Ovary (tissue), 10 donors: ENCODE measurements at places on chromosomes 11 and 22.

DNA sequence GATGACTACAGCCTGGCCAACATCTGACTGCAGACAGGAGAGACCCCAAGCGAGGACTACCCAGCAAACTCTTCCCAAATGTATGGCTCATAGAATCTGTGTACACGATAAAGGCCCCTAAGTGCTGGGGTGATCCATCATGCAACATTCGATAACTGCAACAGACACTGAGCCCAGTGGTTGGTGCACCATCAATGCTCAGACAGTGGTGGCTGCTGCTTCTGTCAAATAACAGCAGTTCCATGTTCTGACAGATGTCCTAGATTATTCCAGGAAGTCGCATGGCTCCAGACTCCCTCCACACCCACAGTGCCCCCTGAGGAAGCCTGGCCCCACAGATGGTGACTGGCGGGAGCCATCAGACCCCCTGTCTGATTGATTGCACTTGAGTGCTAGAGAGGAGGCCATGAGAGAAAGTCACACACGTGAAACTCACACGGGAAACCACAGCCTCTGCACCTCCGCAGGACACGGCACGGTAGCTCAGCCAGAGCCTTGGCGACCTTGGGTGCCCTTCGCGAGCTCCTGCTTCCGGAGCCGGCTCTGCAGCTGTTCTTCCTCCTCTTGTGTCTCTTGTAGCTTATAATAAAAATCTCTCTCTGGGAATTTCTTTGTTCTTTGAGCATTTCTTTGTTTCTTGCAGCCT lies 1155.9 kb downstream of the TBC1D22A start:
- no peak for DNase-seq

GRCh38 chr11:5420993-5421392 lies 918 bp upstream of the OR51Q1 start:
- DNase-seq: no peak

DNA sequence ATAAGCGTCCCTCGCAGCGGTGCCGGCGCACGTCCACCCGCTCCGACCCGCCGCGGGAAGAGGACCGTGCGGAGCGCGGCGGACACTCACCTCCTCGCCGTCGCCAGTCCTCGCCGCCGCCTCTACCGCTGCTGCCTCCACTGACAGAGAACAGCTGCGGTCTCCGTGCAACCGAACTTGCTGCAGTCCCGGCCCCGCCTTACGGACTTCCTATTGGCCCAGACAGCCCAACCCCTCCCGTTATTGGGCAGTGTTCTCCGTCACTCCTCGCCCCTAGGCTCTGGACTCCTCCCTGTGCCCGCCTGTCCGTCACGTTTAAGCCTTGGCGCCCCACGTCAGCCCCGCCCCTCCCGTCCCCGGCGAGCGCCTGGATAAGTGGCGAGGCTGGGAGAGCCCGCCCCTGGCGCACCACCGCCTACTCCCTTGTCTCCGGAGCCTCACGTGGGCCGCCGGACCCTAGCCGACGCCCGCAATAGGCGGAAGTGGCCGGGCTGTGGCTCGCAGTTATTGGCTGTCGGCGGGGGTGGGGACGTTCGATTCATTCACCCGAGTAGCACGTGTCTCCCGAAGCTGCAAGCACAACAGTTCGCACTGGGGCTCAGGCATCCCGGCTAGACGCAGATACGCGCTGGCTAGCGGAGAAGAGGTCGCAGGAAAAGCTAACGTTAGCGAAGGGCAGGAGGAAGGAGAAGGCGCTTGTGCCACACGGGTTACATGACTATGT lies at the start of gene PC:
PC (minus strand) TSS at position 152 of the 724 bp plus-strand sequence. CDS start 86,224 bp downstream, outside the sequence.
- peak; percentile 100 for DNase-seq

DNA sequence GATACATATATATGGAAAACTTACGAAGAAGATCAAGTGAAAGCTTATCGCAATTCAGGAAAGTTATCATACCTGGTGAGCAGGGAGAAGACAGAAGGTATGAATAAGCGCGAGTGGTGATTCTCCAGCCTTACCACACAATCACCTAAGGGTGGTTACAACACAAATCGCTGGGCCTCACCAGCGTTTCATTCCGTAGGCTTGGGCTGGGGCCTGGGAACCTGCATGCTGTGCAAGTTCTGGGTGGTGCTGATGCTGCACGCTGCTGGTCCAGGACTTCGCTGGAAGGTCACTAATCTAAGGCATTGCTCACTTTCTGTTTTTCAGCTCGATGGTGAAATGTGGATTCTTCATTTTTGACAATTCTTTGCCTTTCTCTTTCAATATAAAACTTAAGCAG lies 76.6 kb upstream of the SLC25A18 start:
- DNase-seq: no peak

GRCh38 chr22:48579928-48580309 lies 1247.8 kb downstream of the BRD1 start:
- no peak for DNase-seq

DNA sequence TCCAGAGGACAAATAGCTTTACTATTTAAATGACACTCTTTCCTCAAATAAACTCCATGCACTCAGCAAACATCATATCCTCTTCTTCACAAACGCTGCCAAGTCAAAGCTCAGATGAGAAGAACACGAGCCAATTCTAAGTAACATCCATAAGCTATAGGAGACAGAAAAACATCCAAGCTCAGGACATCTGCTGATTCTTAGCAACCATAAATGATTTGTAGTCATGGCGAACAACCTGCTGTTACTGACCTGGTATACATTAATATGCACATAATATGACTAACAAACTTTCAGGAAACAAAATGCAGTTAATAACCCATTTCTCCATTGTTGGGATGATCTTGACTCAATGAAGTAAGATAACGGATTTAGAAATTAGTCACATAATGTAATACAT lies 6.7 kb downstream of the GALNT18 start:
- DNase-seq: no peak

DNA sequence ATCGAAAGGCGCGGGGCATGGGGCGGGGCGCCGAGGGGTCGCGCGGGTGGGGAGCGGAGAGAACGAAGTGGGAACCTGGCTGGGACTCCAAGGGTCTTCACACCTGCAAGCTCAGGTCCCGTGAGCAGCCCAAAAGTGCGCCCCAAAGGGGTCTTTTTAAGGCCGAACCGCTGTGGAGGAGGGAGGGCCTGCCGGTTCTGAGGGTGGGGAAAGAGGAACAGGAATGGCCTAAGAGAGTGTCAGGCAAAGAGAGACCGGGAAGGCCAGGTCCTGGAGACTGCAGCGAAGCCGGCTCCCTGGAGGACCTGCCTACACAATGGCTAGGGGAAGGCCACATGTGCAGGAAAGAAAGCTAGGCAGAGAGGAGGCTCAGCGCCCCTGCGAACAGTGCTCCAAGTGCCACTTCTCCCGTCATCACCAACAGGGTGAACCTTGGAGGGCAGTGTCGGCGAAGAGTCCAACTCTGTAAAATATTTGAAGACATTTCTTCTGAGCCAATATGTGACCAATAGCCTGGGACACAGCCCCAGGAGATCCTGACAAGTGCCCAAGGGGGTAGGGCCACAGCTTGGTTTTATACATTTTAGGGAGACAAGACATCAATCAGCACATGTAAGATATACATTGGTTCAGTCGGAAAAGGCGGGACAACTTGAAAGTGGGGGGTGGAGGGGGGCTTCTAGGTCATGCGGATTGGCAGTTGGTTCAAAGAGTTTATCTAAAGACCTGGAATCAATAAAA lies 710 bp upstream of the DGCR2 start:
- DNase-seq: no peak

DNA sequence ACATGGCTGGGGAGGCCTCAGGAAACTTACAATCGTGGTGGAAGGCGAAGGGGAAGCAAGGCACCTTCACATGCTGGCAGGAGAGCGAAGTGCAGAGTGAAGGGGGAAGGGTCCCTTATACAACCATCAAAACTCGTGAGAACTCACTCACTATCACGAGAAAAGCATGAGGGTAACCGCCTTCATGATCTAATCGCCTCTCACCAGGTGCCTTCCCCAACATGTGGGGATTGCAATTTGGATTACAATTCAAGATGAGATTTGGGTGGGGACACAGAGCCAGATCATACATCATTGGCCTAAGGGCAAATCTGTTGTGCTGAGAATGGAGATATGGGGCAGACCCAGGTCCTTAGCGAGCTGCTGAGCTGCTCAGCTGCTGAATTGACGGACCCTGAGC lies 13.1 kb downstream of the C1QTNF6 start:
- no peak for DNase-seq

- no peak for DNase-seq
These were observed 54.1 kb downstream of the CEP164 start for GRCh38 chr11:117381481-117382387.
